SIG-M5 (cell line): ENCODE measurements at places on chromosomes 1 and 21.

GRCh38 chr21:28832013-28832714 is 160.5 kb downstream of the LTN1 start:
- DNase-seq: no peak

- DNase-seq: no peak
Observed at GRCh38 chr1:12610941-12611340, 7.1 kb downstream of the DHRS3 start.

- DNase-seq: no peak
Observed at GRCh38 chr1:34073028-34073695, 91.9 kb downstream of the CSMD2 start.

- DNase-seq: no peak
Observed at GRCh38 chr1:110007046-110007830, 22.7 kb downstream of the AHCYL1 start.

DNA sequence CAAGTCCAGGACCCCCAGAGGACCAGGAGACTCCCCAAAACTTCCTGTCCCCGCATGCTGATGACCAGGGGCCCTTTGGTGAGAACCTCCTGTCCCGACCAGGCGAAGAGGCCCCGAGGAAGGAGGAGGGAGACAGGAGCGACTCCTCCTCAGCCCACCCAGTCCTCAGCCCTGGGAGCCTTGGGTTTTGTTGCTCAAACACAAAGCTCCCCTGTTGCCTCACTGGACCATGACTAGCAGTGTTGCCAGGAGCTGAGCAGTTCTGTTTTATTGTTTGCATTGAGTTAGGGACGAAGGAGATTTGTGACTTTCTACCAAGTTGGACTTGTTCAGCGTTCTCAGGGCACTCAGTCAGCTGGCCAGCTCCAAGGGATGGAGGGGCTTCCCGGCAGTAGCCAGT is 10.0 kb downstream of the UMODL1 start:
- no peak for DNase-seq

DNA sequence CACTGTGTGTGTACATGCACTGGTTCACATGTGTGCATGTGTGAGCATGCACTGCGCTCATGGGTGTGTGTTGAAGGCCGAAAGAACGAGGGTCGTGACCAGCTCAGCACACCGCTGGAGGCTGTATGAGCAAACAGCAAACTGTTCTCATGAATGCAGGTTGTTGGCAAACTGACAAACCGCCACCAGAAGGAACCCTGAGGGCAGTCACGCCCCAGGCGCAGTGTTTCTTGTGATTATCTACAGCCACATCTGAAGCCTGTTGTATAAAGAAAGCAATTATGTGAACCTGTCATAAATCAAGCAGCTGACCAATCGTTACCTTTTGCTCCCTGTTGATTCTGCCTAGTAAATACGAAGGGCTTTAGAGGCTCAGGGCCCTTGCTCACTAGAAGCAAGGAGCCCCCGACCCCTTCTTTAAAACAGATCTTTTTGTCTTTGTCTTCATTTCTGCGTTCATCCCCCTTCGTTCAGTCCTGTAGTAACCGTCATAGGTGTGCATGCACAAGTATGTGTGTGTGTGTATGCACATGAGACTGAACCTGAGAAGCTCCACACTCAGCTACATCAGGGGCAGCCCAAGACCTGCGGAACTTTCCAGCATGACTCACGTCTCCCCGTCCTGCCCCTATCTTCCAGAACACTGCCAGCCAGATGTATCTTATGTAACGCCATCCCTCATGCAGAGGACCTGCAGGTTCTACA is 16.8 kb upstream of the RIPK4 start:
- no peak for DNase-seq

DNA sequence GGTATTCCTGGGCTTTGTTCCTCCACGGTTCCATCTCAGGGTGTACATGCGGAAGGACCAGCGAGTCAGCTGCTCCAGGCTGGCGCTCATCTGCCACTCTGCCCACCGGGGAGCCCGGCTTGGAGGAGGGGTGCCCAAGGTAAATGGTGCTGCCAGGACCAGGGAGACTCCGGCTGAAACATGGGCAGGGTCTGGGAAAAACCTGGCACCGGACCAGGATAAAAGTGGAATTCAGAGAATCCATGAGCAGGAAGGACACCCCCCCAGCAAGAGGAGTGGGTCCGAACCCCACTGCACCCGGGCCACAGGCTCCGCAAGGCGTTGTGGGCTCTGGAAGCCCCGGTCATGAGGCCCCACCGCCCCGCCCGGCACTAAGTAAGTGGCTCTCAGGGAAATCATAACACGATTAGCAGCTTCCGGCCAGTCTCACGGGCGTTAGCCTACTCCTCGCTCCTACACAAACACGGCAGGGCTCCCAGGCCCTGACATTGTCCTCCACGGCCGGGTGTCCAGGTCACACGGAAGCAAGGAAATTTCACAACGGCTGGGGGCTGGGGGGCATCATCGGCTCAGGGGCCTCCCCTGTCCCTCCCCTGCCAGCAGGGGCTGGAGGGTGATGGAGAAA is 21.1 kb downstream of the MEGF6 start:
- DNase-seq: no peak

DNA sequence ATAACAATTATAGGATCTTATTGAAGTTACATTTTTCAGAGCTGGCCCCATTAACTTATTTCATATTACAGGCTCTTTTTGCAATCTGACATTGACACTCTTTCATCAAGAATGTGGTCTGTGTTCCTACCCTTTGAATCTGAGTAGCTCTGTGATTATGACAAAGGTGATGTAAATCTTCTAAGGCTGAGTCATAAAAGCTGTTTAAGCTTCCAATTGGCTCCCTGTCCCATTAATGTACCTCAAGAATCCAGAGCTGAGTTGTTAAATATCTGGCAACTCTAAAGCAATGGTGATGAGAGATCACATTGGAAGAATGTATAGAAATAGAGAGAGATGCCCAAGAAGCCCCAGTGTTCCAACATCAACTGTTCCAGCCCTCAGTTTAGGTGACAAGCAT is 178.5 kb upstream of the DEPDC1 start:
- DNase-seq: no peak

DNA sequence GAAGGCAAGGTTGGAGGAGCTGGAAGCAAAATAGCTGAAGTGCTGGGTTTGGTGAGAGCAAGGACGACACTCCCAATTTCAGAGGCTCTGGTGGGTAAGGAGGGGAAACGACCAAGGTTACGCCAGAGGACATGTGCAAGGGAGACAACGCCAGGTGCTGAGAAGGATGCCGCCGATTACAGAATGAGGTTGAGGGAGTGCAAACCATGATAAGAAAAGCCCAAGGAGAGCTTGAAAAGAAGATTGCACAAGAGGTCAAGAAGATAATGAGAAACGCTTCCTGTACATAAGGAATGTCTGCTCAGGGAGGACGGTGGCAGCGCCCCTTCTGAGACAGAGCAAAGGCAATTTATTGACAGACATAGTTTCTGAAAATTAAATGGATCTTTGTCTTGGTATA is 382.0 kb upstream of the PROX1 start:
- no peak for DNase-seq

DNA sequence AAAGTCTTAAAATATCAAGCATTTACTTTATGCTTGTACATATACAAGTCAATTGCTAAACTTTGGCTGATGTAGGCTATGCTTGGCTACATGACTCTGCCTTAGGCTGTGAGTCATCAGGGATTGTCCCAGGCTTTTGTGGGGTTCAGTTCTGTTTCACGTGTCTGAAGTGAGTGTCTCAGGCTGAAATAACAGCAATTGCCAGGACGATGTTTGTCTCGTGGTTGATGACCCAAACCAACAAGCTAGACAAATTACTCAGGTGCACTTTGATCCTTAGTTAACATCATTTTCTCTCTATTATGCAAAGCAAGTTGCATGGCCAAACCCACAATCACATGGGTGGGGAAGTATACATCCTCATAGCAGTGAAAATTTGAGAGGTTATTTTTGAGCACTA is 410.1 kb downstream of the BRINP3 start:
- DNase-seq: no peak

GRCh38 chr1:82836973-82837680 is 1036.4 kb downstream of the ADGRL2 start:
- DNase-seq: no peak

DNA sequence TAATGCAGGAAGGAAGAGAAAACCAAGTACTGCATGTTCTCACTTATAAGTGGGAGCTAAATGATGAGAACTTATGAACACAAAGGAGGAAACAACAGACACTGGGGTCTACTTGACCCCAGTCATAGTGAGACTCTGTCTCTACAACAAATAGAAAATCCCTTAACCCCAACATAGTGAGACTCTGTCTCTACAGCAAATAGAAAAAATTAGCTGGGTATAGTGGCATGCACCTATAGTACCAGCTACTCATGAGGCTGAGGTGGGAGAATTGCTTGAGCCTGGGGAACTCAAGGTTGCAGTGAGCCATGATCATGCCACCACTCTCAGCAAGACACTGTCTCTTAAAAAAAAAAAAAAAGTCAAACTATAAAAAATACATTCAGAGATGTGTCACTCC is 42.7 kb downstream of the GIPC2 start:
- no peak for DNase-seq

DNA sequence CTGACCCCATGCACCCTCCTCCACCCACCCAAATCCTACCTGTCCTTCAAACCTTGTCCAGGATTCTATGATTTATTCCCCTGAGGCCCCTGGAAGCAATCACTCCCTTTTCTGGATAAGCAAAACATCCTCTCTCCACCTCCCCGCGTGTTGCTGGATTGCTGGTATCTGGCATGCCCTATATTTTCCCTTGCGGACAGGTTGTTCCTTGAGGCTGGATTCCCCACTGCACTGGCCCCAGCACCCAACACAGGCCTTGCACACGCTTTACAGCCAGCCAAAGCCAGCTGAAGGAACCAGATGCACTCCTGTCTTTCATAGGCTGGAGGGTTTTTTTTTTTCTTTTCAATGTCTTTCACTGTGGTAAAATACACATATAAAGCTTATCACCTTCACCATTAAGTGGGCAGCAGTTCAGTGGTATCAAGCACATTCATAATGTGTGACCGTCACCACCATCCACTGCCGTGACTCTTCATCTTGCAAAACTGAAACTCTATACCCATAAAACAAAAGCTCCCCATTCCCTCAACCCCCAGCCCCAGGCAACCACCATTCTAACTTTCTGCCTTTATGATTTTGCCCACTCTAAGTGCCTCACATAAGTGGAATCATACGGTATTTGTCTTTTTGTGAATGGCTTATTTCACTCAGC is 50.9 kb downstream of the TOR1AIP2 start:
- DNase-seq: no peak

GRCh38 chr1:88973520-88974137 is 18.8 kb downstream of the KYAT3 start:
- DNase-seq: no peak

GRCh38 chr1:236111527-236112331 is 30.6 kb upstream of the GPR137B start:
- no peak for DNase-seq

- no peak for DNase-seq
Observed at GRCh38 chr1:216430744-216431143, 7.5 kb upstream of the USH2A start.

GRCh38 chr1:41618066-41618825 is 133.8 kb upstream of the EDN2 start:
- no peak for DNase-seq

DNA sequence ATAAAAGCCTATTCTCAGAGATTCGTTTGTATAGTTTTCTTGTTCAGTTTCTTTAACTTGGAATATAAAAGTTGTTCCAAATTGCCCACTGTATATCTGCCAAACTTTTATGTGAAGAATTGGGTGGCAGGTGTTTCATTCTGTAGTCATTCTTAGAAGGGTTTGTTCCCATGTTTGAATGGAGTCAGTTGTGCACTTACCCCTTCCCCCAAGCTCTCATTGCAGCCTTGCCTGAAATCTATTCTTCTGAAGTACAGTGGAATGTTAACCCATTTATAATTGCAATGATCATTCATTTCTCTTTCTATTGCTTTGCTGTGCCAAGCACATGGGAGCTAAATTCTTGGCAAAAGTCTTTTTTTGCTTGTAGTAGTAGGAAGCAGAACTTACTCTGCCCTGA is 375.3 kb upstream of the C1orf87 start:
- no peak for DNase-seq

DNA sequence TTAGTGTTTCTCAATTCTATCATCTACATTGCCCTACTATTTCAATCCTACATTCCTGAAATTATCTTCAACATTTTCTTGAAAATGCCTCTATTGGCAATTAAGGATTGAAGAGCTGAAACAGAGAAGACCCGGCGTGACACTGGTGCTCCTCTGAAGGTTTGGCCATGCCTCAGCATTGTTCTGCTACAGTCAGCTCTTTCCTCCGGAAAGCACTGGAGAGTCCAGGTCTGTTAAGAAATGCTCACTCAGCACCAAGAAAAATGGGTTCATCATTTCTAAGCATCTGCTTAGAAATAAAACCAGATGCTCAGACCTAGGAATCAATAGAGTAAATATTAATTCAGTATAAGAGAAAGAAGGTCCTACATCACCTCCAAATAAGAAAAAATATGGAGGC is 58.8 kb downstream of the WARS2 start:
- no peak for DNase-seq

- DNase-seq: no peak
Observed at GRCh38 chr1:87615901-87616300, 287.2 kb downstream of the LMO4 start.

DNA sequence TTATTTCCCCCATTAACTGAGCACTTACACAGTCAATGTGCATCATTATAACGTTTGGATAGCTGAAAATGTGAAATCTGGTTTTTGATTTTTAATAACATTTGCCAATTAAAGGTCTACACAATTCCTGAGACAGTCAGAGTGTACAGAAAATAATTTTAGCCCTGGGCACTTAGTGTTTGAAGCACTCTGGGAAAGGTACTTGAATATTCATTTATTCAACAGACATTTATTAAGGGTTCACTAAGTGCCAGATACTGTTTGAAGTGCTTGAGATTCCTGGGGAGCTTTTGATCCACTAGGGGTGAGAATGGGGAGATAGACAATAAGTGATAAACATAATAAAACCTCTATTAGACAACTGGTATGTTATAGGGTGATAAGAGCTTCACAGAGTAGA is 141.8 kb downstream of the DISC1 start:
- no peak for DNase-seq

- DNase-seq: peak; percentile 66
Observed at GRCh38 chr1:151992303-151993083, 1.2 kb downstream of the S100A10 start.

DNA sequence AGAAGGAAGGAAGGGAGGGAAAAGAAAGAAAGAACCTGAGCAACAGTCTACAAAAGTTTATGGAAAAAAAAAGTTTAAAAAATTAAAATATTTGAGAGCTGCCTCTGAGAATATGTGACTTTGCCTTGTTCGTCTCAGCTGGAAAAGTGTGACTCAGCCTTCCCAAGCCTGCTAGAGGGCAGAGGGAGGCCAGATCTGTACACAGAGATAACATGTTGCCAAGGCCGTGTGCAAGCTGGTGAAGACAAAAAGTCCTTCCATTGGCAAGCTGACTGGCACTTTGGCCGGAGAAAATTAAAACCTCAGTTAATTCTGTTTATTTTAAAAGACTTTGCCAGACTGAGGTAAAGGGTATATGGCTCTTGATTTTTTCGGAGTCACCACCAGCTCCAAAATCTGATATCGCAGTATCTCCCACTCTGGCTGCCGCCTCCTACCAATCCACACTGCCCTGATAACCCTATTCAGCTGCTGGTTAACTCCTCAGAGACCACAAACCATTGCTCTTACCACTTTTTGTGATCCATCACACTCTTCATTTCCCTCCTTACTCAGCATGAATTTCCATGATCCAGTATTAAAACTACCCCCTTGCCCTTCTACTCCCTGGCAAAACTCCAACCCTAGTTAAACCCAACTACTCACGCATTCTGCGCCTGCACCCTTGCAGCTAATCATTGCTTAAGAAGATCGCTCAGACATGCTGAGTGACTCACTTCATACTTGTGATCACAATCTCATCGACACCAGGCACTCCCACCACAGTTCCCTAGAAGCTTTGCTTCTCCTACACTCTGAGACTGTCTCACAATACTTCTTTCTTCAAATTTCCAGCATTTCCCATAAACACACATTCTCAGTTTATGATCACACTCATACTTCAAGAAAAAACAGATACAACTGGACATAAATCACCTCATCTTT is 5.7 kb upstream of the PPP1R15B start:
- peak; percentile 85 for DNase-seq
